Activated CD8-positive, alpha-beta memory T cell treated with anti-CD3 and anti-CD28 coated beads for 1 hour (primary cell): ENCODE measurements at places on chromosomes 2 and 18.

- no peak for DNase-seq
Observed at GRCh38 chr2:208541461-208541988, 134.9 kb downstream of the PTH2R start.

- no peak for DNase-seq
Observed at GRCh38 chr2:16637304-16637703, 28.3 kb downstream of the CYRIA start.

- no peak for DNase-seq
Observed at GRCh38 chr2:202072737-202073401, at the start of gene KIAA2012. TSS of gene KIAA2012 (plus strand) at chr2:202073255. CDS start at chr2:202073628, 373 bp downstream.

DNA sequence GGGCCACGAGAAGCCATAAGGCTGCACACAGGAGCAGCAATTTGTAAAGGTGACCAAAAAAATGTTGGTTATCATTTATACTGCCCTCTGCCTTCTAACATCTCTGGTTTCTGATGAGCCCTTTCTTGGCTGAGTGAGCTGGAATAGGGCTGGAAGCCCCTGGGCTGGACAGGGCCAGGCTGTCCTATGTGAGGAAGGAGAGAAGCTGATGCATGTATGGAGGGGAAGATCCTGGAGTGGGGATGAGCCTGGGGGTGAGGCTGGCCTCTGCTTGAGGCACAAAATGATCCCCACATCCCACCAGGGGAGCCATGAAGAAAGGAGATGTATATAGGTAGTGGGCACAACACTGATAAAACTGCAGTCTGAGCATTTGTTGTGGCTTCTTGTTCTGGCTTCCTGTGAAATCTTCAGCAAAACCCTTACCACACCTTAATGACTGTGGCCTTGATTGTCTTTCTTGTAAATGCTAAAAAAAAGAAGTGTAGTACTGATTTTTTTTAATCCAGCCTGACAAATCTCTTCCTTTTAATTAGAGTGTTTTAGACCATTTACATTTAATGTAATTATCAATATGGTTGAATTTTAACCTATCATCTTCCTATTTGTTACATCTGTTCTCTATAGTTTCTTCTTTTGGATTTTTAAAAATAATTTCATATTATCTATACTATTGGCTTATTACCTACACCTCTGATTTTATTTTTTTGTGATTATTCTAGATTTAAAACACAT lies 5.6 kb downstream of the SNED1 start:
- no peak for DNase-seq

GRCh38 chr18:44786688-44787087 lies 106.0 kb downstream of the SETBP1 start:
- DNase-seq = no peak

- no peak for DNase-seq
Observed at GRCh38 chr2:98908931-98909316, 27.1 kb downstream of the CRACDL start.

DNA sequence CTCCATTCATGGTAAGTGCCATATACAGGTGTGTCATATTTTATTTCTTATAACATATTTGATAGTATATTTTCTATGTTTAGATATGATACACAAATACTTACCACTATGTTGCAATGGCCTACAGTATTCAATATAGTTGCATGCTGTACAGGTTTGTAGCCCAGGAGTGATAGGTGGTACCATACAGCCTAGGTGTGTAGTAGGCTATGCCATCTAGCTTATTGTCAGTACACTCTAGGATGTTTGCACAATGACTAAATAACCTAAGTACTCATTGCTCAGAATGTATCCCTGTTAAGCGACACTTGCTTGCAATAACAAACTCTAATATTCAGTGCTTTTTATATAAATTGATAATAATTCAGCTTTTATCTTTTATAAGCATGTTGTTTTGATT lies 563.1 kb upstream of the LINC00305 start:
- DNase-seq = no peak

- DNase-seq = no peak
Observed at GRCh38 chr2:241701149-241701398, 765 bp upstream of the ING5 start.

DNA sequence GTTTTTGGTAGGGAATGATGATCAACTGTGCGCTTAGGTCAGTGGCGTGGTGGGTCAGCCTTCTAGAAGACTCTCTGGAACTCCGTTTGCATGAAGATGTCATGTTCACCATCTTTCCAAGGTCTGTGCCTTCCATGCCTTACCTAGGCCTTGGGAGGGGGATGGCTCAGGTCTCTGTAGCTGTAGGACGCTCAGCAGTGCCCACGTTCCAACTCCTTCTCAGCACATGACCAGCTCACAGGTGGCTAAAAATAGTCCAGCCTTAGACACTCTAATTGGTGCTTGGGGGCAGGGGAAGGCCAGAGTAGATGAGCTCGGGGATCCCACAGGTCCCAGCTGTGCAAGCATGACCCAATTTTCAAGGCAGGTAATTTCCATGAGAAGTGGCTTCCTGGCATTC lies 42.3 kb upstream of the TEX51 start:
- no peak for DNase-seq

DNA sequence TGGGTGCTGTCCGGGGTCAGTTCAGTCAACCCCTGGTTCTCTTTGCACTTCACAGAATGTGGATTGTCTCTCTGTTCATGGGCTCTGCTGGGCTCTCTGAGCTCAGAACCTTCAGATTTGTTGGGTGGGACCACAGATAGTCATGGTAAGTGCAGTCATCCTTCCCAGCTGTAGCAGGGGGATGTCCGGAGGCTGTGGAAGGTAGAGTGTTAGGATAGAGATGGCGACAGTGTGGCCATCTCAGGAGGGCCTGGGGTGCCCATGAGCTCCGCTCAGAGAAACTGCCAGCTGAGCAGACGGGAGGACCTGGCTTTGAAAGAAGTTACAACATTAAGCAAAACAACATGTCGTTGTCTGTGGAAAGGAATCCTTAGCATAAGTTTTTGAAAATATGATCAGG lies 149.8 kb downstream of the FAM210A start:
- DNase-seq = no peak

- no peak for DNase-seq
Observed at GRCh38 chr18:54783139-54783538, 45.1 kb upstream of the RAB27B start.

- DNase-seq = no peak
Observed at GRCh38 chr2:100754951-100755350, 65.0 kb upstream of the NPAS2 start.

GRCh38 chr2:233430651-233431050 lies 76.4 kb downstream of the DGKD start:
- DNase-seq = no peak

GRCh38 chr18:46019936-46020335 lies 52.1 kb downstream of the PSTPIP2 start:
- DNase-seq = no peak

DNA sequence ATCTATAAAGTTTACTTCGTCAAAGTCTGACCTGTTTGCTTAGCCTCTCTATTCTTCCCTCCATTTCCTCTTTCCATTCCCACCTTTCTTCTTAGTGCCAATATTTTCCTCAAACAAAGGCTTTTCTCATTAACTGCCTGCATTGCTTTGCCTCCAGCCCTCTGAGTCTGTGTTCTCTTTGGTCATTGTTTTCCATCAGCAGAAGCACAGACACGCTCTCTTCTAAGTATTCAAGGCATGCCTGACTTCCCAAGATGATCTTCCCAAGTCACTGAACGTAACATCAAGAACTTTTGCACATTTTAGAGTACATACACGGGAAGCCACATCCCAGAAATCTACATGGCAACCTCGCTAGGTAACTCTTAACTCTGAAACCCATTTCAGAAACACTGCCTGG lies 32.6 kb upstream of the ANXA4 start:
- DNase-seq = no peak

DNA sequence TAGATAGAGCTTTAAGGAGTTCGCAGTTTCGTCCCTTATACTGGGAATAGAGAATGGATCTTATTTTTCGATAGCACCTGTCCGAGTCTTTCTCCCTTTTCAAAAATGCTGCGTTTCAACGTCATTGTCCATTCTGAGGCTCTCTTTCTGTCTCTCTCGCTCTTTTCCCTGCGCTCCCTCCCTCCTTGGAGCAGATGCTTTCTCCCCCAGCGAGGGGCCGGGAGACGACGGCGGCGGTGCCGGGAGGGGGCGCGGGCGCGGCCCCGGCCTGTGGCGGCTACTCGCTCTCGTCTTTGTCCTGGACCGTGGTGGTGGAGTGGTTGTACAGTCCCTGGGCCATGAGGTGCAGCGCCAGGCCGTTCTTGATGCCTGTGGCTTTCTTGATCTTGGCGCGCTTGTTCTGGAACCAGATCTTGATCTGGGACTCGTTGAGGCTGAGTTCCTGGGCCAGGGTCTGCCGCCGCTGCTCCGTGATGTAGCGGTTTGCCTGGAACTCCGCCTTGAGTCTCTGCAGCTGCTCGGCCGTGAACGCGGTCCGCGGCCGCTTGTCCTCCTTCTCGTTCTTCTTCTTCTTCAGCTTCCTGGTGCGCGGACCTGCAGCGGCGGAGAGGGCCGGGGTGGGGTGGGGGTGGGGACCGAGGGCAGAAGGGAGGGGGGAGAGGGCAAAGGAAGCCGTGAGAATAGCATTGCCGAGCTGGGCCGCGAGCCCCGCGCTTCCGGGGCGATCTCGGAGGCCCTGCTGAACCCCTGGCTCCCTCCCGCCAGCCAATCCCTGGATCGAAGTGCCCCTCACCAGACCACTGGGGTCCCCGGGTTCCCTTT lies 4.6 kb downstream of the EN1 start:
- DNase-seq = no peak

DNA sequence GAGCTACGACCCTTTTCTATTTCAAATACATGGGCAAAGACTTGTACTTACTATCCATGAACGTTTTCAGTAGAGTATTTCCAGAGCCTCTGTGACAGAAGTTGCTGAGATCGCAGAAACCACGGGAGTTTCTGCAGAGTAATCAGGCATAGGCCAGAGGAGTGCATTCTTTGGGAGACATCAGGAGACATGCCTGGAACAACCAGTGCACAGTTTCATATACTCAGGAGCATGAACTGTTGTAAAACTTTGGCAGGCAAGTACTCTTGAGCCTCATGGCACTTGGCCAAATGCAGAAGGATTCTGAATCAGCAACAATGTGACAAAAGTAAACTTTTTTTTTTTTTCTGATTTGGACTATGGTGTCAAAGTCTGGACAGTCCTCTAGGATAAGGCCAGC lies 307.1 kb downstream of the GRB14 start:
- no peak for DNase-seq

DNA sequence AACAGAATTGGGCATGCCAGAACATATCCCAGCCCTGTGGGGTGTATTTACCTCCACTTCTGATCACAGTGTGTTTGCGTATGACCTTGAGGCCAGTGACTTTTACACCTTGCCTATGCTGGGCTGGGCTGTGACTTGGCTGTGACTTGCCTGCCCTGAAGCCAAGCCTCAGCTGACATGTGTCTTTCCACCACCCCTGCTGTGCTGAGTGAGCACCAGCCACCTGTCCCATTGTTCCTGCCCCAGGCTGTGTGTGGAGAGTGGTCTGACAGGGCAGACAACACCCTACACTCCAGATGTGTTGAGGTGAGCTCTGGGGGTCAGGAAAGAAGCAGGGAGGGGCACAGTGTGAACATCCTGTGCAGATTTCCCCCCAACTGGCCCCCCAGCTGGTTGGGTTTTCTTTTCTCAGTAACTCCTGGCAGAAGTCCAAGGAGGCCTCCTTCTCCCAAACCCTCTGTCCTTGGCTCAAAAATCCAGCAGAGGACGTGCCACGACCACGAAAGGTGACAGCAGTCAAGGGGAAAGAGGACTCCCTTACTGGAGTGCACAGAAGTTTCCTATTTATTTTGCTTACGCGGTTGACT lies 5.1 kb upstream of the STEAP3 start:
- no peak for DNase-seq

- no peak for DNase-seq
Observed at GRCh38 chr18:13725566-13726231, 659 bp downstream of the FAM210A start.

GRCh38 chr2:15543541-15543940 lies 17.6 kb downstream of the NBAS start:
- no peak for DNase-seq

- no peak for DNase-seq
Observed at GRCh38 chr2:71073475-71073874, 5.0 kb downstream of the NAGK start.
